PC-3 (cell line): ENCODE measurements at places on chromosomes 16 and 17. TPM values are rescaled to one million over a fixed set of nuclear protein-coding genes. Genes with fewer than 3 reads are reported as not detected.

DNA sequence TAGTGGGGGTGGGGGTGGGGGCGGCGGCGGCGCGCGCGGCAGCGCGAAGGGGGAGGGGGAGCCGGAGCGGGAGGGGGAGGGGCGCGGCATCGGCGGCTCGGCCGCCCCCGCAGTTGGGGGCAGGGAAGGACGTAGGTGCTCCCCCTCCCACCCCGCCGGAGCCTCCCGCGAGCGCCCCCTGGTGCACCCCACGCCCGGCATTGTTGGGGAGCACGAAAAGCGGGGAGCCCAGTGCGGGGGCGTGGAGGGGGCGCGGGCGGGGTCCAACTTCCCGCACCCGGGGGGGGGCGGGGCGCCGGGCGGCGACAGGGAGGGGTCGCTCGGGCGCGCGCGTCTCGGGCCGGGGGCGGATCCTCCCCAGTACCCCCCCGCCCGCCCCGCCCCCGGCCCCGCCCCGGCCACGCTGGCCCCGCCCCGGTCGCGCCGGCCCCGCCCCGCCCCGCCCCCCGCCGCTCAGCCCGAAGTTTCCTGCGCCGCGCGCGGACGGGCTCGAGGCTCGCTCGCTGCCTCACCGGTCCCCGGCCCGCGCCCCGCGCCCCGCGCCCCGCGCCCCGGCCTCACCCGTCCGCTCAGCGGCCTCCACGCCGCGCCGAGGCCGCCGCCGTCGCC is at the start of gene CACNA1H:
Gene CACNA1H (plus strand): TSS at position 456 of the 609 bp plus-strand sequence. CDS start 632 bp downstream, outside the sequence.
- H3K4me3 ChIP-seq, result no peak within 1 kb of the TSS
- peaks cover 11% of the 10 kb centered on the region; the same call in 1 of the 2 replicates for H3K4me1 ChIP-seq
- no peak within 1 kb of the TSS for H3K27ac ChIP-seq
- no peaks in the 10 kb centered on the region for H3K36me3 ChIP-seq
- peaks cover 7% of the 10 kb centered on the region for H3K27me3 ChIP-seq

DNA sequence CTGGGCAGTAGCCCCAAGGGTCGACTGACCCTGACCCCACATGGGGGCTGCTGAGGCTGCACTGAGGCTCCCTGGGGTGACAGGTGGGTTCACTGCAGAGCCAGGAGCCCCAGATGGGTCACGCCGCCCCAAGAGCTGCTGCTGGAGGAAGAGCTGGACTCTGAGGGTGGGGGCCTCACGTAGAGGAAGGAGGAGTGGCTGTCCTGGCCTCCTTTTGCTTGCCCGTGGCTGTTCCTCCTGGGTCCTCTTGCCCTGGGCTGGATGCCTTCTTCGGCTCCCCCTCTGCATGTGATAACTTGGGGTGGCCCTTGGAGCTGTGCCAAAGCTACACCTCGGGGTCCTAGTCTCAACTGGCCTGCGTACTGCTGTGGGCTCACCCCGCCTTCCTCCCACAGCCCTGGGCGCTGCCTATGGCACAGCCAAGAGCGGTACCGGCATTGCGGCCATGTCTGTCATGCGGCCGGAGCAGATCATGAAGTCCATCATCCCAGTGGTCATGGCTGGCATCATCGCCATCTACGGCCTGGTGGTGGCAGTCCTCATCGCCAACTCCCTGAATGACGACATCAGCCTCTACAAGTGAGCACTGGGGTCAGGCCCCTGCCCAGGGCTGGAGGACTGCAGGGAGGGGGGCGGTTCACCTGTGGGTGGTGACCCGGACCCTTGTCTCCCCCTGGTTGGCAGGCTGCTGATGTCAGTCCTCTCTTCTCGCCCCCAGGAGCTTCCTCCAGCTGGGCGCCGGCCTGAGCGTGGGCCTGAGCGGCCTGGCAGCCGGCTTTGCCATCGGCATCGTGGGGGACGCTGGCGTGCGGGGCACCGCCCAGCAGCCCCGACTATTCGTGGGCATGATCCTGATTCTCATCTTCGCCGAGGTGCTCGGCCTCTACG is 1.1 kb upstream of the AMDHD2 start:
- peaks cover 4% of the 10 kb centered on the region; the same call in 1 of the 2 replicates for H3K36me3 ChIP-seq
- no peak overlapping the region for H3K27ac ChIP-seq
- no peaks in the 10 kb centered on the region for H3K27me3 ChIP-seq
- H3K4me1 ChIP-seq, result peaks cover 32% of the 10 kb centered on the region
- no peak for DNase-seq

The ZPBP2 gene
- not detected in 2 replicates for total RNA-seq

The HOXB6 gene
- 9.5 and 11.3 TPM in 2 replicates for total RNA-seq

DNA sequence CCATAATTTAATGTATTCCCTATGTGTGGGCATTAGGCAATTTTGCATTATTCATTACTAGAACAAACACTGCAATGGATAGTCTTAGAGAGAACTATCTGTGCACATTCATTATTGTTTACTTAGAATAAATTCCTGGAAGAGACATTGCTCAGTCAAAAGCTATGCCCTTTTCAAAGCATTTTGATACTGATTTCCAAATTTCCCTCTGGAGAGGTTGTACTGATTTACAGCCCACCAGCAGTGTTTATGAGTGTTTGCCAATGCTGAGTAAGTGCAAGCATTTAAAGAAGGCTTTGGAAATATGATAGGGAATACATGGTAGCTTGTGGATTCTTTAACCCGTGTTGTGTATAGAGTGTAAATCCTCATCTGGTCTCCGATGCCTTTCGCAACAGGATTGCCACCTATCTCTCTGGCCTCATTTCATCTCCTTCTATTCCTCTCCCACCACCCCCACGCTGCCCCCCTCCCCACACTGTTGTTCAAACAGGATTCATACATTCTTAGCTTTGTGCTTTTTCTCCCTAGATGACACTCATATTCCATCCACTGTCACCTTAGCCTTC is 33.4 kb upstream of the MMD start:
- H3K27ac ChIP-seq, result peak overlapping the region; percentile 80
- no peaks in the 10 kb centered on the region for H3K36me3 ChIP-seq
- peak; percentile 99 for DNase-seq

GRCh38 chr16:73059779-73060615 is 12.1 kb upstream of the ZFHX3 start:
- peak overlapping the region; percentile 93 for H3K4me3 ChIP-seq
- no peaks in the 10 kb centered on the region for H3K36me3 ChIP-seq
- H3K27ac ChIP-seq, result peak overlapping the region; percentile 30; the same call in 1 of the 2 replicates
- peaks cover 39% of the 10 kb centered on the region for H3K4me1 ChIP-seq

The PRSS21 gene
- not detected in 2 replicates for total RNA-seq
